Neural crest cell (in vitro differentiated cells): ENCODE measurements at places on chromosomes 5 and 9. TPM values are rescaled to one million over a fixed set of nuclear protein-coding genes. Genes with fewer than 3 reads are reported as not detected.

DNA sequence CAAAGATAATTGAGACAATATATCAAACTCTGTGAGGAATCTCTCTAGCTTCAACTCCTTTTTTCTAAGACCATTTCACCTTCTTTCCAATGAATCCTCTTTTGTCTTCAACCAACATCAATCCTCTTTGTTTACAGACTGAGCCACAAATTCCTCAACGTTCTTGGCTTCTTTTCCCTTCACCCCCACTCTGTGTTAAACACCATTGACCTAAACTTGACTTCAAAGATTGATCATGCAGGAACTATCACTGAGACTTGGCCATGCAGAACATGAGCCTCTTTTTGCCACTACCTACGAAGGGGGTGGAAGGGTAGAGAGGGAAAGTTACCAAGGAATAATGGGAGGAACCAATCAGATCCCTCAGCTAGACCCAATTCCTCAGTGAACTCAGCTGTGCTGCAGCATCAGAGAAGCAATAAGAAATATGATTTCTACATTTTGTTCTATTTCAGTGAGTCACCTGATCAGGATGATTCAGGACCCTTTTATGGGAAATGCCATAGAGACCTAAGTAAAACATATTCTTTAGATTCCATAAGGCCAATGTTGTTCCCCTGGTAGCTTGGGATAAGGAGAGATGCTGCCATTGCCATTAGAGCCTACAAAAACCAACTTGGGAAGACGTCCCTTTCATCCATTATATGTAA, 187.7 kb upstream of the RGMB start:
- no peak for DNase-seq

Gene FCN2
- not detected in 2 replicates for total RNA-seq

DNA sequence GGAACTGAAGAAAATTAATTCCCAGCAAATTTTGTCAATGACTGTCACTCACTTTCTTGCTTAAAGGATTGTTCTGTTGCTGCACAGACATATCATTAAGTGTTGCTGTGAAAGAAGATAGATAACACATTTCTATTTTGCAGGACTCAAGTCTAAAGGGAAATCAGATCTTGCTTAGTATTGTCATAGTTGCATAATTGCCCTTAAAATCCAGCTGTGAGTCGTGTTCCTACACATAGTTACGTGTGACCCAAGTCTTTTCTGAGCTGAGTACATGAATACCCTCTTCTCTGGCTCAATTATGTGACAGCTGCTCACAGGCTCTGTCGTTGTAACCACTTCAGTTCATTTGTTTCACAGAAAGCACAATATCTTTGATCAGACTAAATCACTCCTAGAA, 390.8 kb downstream of the DTWD2 start:
- DNase-seq, result no peak

GRCh38 chr5:164372892-164373291, 867.5 kb downstream of the MAT2B start:
- no peak for DNase-seq

DNA sequence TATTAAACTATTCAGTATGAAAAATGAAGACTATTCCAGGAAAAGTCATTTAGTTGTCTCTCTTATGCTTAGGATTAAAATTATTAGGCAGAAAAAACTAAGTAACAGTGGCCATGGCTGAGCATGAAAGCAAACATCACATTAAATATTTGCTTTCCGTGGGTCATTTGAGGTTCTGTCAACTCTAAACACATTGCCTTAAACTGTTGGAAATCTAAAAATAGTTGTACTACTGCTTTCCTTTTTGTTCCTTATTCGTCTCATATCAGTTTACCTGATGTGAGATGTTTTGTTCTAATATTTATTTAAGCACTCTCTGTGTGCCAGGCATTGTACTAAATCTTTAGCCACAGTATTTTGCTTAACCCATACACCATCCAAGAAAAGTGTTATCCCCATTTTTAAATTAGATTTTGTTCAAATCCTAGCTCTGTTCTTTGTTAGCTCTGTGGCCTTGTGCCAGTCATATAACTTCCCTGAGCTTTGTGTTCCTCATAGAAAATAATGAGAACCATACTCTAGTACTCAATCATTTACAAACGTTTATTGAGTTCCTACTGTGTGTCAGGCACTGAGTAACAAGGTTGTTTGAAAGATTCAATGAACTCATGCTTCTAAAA, 18.7 kb upstream of the ZNF608 start:
- DNase-seq, result no peak

GRCh38 chr5:101977729-101978345, 318.2 kb downstream of the SLCO4C1 start:
- no peak for DNase-seq

- DNase-seq, result no peak
These were observed 113.7 kb downstream of the KLHL3 start for GRCh38 chr5:137621861-137622823.

GRCh38 chr5:74889523-74890105, 23.4 kb upstream of the FAM169A start:
- no peak for DNase-seq

Gene RABL6
- total RNA-seq, result 191 and 198 TPM in 2 replicates

GRCh38 chr5:16561660-16562059, 55.1 kb downstream of the RETREG1 start:
- DNase-seq, result no peak

GRCh38 chr9:100602342-100602801, 24.5 kb downstream of the CAVIN4 start:
- DNase-seq, result peak; percentile 45

Gene RFK
- total RNA-seq, result 15.5 and 16.3 TPM in 2 replicates

DNA sequence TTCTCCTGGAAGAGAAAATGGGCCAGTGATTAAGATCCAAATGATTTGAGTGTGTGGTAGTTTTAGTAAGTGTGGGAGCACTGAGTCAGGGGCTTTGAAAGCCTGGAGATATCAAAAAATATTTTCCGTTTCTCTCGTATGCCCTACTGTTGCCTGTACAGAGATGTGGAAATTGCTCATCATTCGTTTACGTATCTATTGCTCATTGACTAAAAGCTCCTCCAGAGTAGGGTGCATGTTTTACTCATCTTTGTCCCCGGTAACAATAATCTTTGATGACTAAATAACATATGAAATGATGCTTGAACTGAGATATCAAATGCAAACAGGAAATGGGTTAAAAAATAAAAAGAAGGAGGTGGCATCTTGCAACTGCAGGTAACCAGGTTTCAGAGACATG, 114.2 kb upstream of the FST start:
- no peak for DNase-seq

- DNase-seq, result no peak
These were observed 964.7 kb upstream of the PTPRD start for GRCh38 chr9:11577522-11577921.

GRCh38 chr9:133335924-133336811, at the start of gene SURF6:
Gene SURF6, minus strand, starts transcription at chr9:133336188. Its CDS starts 56 bp downstream, at chr9:133336132.
- DNase-seq, result peak; percentile 87

DNA sequence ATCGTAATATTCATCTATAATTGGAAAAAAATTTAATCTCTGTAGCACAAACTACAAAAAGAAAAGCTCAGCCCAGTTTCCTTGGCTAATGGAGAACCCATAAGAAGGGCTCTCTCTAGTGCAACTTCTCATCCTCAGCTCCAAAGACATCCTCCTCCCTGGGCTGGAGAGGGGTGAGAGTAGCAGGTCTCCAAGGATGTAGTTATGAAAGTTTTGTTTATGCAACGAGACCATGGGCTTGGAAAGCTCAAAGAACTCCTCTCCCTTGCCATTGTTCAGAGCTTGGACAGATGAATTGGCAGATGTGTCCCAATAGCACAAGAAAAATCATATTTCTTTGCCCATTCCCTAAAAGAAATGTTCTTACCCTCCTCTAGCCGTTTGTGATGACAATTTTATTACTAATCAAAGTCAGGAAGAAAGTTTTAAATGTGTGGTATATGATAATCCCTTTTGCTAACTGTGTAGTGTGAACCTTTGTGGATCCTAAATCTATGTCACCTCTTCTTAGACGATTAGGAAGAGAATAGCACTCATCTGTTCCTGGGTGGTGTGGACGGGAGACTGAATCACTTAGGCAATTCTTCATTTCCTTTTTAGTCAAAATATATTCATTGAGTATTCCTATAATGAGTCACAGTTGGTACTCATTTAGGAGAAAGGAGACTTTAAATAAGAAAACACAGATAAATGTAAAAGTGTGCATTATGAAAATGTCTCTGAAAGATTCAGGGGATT, 52.2 kb downstream of the GARNL3 start:
- DNase-seq, result no peak

GRCh38 chr5:21070858-21071257, 1082.9 kb upstream of the CDH18 start:
- no peak for DNase-seq

DNA sequence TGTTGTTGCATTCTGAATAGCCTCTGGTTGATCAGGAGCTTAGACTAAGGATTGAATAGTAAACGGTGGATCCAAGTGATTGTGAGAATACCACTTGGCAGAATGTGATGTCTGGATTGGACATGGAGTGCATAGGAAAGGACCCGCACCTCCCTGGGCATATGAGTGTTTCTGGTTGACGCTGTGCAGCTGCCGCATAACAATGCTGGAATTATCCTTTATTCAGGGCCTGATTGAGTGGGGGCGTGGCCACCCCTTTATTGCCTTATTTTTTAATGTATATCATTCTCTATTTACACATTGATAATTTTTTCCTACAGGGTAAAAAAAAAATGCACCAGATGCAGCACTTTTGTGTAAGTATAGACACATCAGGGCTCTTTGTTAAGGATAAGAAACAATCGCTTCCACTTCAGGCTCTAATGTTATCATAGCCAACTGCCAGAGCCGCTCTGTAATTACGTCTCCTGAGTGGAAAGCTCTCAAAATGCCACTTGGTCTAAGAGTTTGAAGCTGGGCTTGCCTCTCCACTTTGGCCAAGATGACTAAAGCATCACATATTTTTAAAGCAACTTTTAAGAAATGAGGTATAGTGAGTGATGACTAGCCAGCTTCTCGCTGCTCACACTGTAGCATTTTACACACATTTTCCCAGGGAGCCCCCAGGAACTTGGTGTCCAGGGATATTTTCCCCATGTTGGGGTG, 5.7 kb downstream of the FGD3 start:
- DNase-seq, result no peak

DNA sequence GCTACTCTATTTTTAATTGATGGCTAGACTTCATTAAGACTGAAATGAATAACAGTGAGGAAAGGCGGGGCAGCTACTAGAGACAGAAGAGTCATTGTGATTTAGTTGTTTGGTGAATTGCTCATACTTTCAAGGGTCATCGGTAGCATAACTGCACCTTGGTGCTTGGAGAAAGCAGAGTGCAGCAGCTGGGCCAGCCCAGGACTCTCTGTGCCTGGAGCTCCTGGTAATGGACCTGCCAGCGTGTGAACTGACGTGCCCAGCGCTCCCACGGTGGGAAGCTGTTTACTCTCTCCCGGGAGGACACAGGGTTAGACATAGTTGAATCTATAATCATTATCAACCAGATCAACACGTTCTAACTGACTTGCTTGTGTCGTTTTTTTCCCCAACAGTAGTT, 42.9 kb downstream of the LURAP1L start:
- DNase-seq, result no peak

Gene FNBP1
- 47.3 and 48.4 TPM in 2 replicates for total RNA-seq

DNA sequence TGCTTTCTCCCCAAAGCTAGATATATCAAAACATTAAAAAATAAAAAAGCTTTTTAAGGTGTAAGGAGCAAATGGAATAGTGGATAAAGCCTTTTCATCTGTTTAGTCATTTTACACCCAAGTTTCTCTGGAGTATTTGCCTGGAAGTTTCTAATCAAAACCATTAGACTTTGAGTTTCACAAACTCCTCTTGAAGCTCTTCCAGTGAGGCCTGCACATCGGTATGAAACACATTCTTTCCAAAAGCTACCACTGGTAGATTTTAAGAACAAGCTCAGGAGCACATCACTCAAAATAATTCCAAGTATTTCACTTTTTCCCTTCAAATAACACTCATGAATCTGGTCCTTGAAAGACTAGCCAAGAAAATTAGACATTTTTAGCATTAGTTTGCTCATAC, 5.7 kb downstream of the TRIM52 start:
- no peak for DNase-seq

GRCh38 chr9:124458441-124458840, 8.2 kb downstream of the ADGRD2 start:
- DNase-seq, result no peak

Gene IFNA2
- total RNA-seq, result not detected in 2 replicates

Gene SPATA31E1
- 0.16 and 0.21 TPM in 2 replicates for total RNA-seq

GRCh38 chr5:54986269-54986654, 869 bp upstream of the ESM1 start:
- no peak for DNase-seq

DNA sequence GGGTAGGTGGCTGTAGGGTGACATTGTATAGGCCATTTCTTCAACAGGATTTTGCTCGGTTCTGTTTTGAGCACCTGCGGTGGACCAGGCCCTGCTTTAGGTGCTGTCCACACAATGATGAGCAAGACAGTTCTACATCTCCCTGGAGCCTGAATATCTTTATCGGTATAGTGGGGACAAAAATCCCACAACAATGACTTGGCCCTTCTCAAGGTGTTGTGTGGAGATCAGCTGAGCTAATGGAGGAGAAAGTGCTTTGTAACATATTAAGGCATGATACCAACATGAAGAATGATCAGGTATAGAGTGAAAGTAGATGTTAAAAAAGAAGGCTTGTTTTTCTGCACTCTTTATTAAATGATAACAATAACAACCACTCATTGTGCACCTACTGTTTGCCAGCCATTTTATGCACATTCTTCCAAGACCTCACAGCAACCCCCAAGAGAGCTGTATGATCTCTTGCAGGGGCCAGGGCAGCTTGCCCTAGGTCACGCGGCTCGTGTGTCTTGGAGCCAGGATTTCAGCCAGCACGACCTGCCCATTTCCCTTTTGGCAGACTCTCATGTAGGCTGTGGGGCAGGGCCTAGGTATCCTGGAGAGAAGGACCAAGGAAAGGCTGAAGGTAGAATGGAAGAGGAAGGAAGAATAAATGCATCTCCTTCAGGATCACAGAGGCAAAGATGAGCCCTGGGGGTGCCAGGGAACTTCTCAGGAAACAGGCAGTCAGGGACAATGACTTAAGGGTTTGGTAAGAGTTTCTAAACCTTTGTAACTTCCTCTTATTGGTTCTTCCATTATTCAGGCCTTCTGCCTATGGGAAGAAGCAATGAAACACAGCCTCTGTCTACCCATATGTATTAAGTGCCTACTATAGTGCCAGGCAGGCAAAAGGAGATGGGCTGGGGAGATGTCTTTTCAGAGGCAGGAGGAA, 50.0 kb upstream of the PPARGC1B start:
- no peak for DNase-seq

DNA sequence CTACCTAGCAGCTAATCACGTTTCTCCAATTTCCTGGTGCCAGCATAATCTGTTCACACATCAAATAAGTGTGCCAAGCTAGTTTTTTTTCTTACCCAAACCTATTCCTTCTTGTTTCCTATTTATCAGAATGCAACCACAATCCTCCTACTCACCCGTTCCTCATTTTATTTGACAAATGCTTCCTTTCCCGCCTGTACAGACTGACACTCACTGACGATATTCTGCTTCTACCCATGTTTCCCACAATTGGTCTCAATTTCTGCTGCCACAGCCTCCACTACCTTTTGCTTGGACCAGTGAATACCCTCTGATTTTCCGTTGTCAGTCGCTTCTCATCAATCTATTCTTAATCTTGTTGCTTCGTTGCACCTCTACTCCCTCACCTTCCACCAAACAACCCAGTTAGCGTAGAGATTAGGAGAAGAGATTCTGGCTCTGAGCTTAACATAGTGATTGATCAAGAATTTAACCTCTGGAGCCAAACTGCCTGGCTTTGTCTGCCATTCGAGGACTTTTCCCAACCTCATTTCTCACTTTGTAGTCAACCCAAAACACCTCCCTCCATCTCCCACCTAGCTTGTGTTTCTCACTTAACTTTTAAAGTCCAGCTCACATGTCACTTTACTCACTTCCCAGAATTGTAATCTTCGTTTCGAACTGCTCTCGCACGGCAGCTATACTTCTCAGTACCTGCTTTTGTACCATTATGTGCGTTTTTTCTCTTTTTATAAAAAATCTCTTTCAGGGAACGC, 729 bp upstream of the TMEM38B start:
- DNase-seq, result no peak
